ENCODE measurements at places on chromosomes 11 and 22. TPM values are rescaled to one million over a fixed set of nuclear protein-coding genes. Genes with fewer than 3 reads are reported as not detected.

JRKL gene
- 4.7 TPM for total RNA-seq

USP2 gene
- 9.6 TPM for total RNA-seq

TMEM218 gene
- 15.6 TPM for total RNA-seq

RASL10A gene
- 0.38 TPM for total RNA-seq

ANKRD13D gene
- 27.4 TPM for total RNA-seq

OR56B4 gene
- not detected for total RNA-seq

CHADL gene
- 4.5 TPM for total RNA-seq

LRP4 gene
- 6.4 TPM for total RNA-seq

DNA sequence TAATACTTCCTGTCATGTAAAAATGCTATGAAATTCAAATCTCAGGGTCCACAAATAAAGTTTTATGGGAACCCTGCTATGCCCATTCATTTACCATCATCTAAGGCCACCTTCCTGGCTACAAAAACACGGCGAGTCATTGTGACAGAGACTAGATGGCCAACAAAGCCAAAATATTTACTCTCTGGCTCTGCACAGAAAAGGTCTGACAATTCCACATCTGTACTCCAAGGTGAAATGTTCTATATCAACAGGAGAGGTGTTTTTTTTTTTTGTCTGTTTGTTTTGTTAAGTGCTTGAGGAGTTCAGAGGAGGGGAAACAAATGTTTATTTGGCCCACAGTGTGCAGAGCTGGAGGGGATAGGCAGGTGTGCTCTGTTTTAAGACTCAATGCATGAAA is 18.6 kb upstream of the TMA7B start:
- H3K4me3 ChIP-seq = no peak overlapping the region
- H3K27ac ChIP-seq = no peak overlapping the region
- no peaks in the 10 kb centered on the region for H3K27me3 ChIP-seq
- no peaks in the 10 kb centered on the region for H3K4me1 ChIP-seq
- no peaks in the 10 kb centered on the region for H3K36me3 ChIP-seq

GRCh38 chr11:80307676-80308075 is 866.8 kb upstream of the TENM4 start:
- H3K4me3 ChIP-seq = no peak overlapping the region
- no peaks in the 10 kb centered on the region for H3K4me1 ChIP-seq
- DNase-seq = no peak
- no peaks in the 10 kb centered on the region for H3K27me3 ChIP-seq
- H3K36me3 ChIP-seq = no peaks in the 10 kb centered on the region
- H3K27ac ChIP-seq = no peak overlapping the region

DNA sequence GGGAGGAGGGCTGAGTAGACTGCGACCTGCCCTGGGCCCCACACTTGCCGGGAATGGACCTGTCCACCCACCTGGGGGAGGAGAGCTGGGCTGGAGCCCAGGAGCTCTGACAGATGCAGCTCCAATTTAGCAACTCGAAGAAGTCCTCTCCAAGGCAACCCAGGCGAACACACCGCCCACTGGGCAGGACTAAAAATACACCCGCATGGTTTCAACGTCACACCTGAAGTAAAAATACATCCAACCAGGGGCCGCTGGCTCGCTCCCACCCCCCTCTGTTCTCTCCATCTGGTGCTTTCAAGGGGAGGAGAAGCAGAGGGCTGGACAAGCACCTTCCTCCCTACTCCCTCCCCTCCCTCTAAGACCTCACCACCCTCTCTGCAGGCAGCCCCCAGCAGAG is 119.9 kb downstream of the FEZ1 start:
- no peak overlapping the region for H3K4me3 ChIP-seq
- H3K4me1 ChIP-seq = peaks cover 11% of the 10 kb centered on the region
- no peaks in the 10 kb centered on the region for H3K36me3 ChIP-seq

GRCh38 chr11:134340354-134340964 is 8.7 kb downstream of the GLB1L2 start:
- no peaks in the 10 kb centered on the region for H3K27me3 ChIP-seq
- H3K4me1 ChIP-seq = no peaks in the 10 kb centered on the region
- no peak overlapping the region for H3K4me3 ChIP-seq

DNA sequence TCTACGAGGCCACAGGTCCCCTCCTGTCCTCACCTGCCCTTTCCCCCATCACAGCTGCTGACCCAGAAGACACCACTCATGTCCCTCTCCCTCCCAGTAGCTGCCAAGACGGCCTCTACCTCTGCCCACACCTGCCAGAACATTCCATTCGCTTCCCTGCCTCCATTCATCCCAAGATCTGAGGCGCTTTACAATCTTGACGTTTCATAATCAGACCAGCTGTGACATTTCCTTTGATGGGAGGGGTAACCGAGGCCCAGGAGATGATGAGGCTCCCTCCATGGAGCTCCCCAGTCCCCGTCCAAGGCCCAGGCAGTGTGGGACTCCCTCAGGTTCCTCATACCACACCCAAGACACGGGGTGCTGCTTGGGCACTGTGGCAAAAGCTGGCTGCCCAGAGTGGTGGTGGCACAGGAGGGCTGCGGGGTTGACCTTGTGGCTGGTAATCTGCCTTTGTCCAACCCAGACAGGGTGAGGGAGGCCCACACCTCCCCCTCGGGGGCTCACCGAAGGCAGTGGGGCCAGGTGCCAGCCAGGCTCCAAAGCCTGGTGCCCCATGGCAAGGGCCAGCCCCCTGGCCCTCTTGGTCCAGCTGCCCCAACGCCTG is 17.3 kb downstream of the PHLDA2 start:
- no peak for DNase-seq
- H3K27ac ChIP-seq = peak overlapping the region; percentile 73
- peaks cover 23% of the 10 kb centered on the region for H3K4me1 ChIP-seq
- no peaks in the 10 kb centered on the region for H3K27me3 ChIP-seq

DNA sequence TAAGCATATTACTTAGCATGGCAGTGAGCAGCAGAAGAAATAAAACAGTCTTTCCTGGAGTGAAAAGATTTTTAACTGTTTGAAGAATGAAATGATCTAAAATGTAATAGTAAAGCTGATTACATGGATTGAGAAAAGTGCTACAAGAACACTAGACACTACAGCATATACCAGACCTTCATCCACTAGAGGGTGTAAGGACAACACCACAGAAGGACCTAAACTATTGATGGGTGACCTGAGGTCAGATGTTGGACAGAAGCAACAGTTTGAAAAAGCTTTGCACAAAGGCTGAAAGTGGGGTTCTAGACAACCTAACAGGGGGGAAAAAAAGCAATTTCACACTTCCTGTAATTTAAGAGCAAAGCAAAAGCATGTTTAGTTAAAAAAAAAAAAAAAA is 97.7 kb downstream of the RBFOX2 start:
- H3K27me3 ChIP-seq = no peaks in the 10 kb centered on the region
- H3K4me1 ChIP-seq = peaks cover 25% of the 10 kb centered on the region
- no peak overlapping the region for H3K27ac ChIP-seq
- no peak overlapping the region for H3K4me3 ChIP-seq
- no peaks in the 10 kb centered on the region for H3K36me3 ChIP-seq
- no peak for DNase-seq

GRCh38 chr11:66800720-66801428 is 42.4 kb upstream of the RCE1 start:
- no peaks in the 10 kb centered on the region for H3K36me3 ChIP-seq
- H3K27me3 ChIP-seq = no peaks in the 10 kb centered on the region
- no peak overlapping the region for H3K27ac ChIP-seq
- H3K4me3 ChIP-seq = no peak overlapping the region
- H3K4me1 ChIP-seq = no peaks in the 10 kb centered on the region
- DNase-seq = no peak

GRCh38 chr11:130194241-130195023 is 34.9 kb downstream of the ST14 start:
- peaks cover 14% of the 10 kb centered on the region for H3K36me3 ChIP-seq
- no peak overlapping the region for H3K27ac ChIP-seq
- no peak for DNase-seq

- DNase-seq = no peak
- H3K36me3 ChIP-seq = peaks cover 29% of the 10 kb centered on the region
- no peaks in the 10 kb centered on the region for H3K27me3 ChIP-seq
- no peak overlapping the region for H3K27ac ChIP-seq
- H3K4me1 ChIP-seq = no peaks in the 10 kb centered on the region
Measured at GRCh38 chr11:46856605-46857343, 10.7 kb upstream of the CKAP5 start.

- no peaks in the 10 kb centered on the region for H3K36me3 ChIP-seq
- H3K4me1 ChIP-seq = no peaks in the 10 kb centered on the region
- no peak overlapping the region for H3K4me3 ChIP-seq
- no peaks in the 10 kb centered on the region for H3K27me3 ChIP-seq
Measured at GRCh38 chr11:69524991-69525411, 43.5 kb downstream of the LINC01488 start.

GRCh38 chr22:21443057-21443734 is 24.0 kb upstream of the TMEM191C start:
- no peaks in the 10 kb centered on the region for H3K4me1 ChIP-seq
- no peak overlapping the region for H3K27ac ChIP-seq
- H3K27me3 ChIP-seq = no peaks in the 10 kb centered on the region
- DNase-seq = no peak

DNA sequence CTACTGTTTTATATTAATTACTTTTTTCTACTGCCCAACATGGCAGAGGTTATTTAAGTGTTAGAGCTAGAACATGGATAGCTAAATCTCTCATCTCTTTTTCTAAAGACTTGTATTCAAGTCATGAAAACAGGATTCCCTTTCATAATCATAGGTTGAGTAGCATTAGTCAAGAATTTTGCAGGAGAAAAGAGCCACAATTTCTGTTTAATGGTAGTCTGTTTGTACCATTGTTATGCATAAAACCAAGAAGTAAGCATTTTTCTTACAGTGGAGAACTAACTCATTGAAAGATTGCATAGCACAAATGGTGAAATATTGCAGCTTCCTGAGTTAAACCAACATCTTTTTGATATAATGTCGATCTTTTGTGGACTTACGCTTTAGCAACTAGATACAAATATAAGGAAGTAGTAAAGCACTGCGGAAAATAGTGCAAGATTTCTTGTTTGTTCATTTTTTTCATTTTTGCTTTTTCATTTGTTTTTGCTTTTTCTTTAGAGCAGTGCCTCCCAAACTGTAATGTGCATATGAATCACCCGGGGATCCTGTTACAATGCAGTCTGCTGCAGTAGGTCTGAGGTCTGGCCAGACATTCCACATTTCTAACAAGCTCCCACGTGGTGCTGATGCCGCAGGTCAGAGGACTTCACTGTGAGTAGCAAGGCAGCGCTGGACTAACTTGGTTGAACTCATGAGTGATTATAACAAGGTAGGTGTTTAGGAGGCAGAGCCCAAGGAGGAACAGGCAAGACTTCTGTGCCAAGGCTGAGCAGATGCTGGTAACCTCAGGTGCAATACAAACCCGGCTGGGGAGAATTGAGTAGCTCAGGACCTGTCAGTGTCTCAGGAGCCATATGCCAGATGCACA is 4.6 kb downstream of the ETS1 start:
- DNase-seq = no peak
- peaks cover 3% of the 10 kb centered on the region for H3K27me3 ChIP-seq
- no peak overlapping the region for H3K4me3 ChIP-seq
- H3K4me1 ChIP-seq = no peaks in the 10 kb centered on the region

DNA sequence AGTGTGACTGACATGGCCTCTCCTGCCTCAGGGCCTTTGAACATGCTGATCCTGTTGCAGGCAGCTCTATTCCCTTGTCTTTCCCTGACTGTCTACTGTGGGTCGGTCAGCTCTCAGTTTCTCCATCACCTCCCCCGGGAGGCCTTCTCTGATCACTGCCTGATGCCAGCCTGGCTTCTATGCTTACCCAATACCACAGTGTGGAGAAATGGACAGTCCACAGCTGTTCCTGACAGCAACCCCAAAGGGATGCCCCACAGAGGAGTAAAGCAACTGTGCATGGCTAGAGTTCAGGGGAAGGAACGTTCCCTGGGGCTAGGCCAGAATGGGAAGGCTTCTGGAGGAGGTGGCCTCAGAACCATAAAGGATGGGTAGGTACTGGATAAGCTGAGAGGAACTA is 354.3 kb downstream of the MIAT start:
- peaks cover 40% of the 10 kb centered on the region for H3K27me3 ChIP-seq
- no peak overlapping the region for H3K27ac ChIP-seq
- DNase-seq = no peak

DNA sequence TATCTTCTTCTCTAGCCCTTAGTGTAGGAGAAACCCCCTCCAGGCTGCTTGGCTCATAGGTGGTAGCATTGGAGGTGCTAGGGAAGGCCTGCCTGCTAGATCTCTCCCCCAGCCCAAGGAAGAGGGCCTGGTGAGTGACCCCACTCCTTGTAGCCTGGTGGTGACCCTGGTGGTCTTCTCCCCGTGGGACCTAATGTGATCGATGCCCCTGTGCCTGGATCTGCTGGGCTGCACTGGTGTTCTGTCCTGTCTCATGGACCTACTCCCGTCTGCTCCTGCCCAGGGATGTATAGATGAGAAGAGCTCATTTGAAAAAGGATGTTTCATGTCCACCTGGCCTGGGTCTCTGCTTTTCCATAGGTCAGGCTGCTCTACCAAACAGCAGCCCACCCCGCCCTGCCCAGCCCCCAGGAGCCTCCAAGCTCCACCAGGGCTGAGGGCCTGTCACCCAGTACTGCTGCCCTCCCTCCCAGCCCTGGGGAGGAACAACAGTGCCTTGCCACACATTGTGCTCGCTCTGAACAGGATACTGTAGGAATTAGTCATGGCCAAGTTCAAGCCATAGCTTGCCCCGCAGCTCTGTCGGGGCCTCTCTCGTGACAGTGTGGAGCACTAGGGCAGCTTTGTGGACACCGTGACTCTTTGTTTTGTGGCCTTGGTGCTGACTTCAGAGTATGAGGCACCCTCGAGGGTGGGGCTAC is 19.7 kb downstream of the SLC37A2 start:
- peak overlapping the region; percentile 15 for H3K4me3 ChIP-seq
- H3K27ac ChIP-seq = peak overlapping the region; percentile 83
- H3K4me1 ChIP-seq = no peaks in the 10 kb centered on the region
- peaks cover 23% of the 10 kb centered on the region for H3K36me3 ChIP-seq
- no peak for DNase-seq
- peaks cover 7% of the 10 kb centered on the region for H3K27me3 ChIP-seq

GRCh38 chr11:63831326-63831725 is 7.6 kb upstream of the MARK2 start:
- no peak overlapping the region for H3K27ac ChIP-seq
- H3K4me1 ChIP-seq = no peaks in the 10 kb centered on the region
- peaks cover 27% of the 10 kb centered on the region for H3K36me3 ChIP-seq
- H3K4me3 ChIP-seq = no peak overlapping the region

DNA sequence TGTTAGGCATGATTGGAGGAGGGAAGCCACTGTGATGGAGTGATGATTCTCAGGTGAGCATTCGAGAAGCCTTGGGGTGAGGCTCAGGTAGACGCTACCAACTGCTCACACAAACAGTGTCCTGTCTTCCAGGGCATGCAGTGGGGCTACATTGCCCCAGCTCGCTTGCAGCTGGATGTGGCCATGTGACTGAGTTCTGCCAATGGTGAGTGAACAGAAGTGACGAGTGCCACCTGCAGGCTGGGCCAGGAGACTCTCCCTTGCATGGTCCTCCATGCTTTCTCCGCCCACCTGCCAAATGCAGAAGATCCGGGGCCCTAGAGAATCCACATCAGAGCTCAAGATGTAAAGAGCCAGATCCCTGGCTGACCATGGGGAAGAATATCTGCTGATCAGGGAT is 195.9 kb downstream of the BCR start:
- H3K4me1 ChIP-seq = no peaks in the 10 kb centered on the region
- H3K27me3 ChIP-seq = no peaks in the 10 kb centered on the region
- no peaks in the 10 kb centered on the region for H3K36me3 ChIP-seq
- H3K4me3 ChIP-seq = no peak overlapping the region

GRCh38 chr22:44668190-44668885 is 33.7 kb upstream of the PRR5 start:
- H3K36me3 ChIP-seq = no peaks in the 10 kb centered on the region
- H3K27ac ChIP-seq = peak overlapping the region; percentile 89
- DNase-seq = no peak

GRCh38 chr11:130792772-130793171 is 123.5 kb downstream of the SNX19 start:
- H3K4me1 ChIP-seq = no peaks in the 10 kb centered on the region
- H3K27ac ChIP-seq = no peak overlapping the region
- DNase-seq = no peak
- no peaks in the 10 kb centered on the region for H3K36me3 ChIP-seq

Measured in esophagus squamous epithelium (tissue), 5 donors.